Vagina (tissue), 2 donors: ENCODE measurements at places on chromosomes 4 and X.

- DNase-seq = no peak
Observed at GRCh38 chrX:110287605-110288004, 30.3 kb downstream of the AMMECR1 start.

DNA sequence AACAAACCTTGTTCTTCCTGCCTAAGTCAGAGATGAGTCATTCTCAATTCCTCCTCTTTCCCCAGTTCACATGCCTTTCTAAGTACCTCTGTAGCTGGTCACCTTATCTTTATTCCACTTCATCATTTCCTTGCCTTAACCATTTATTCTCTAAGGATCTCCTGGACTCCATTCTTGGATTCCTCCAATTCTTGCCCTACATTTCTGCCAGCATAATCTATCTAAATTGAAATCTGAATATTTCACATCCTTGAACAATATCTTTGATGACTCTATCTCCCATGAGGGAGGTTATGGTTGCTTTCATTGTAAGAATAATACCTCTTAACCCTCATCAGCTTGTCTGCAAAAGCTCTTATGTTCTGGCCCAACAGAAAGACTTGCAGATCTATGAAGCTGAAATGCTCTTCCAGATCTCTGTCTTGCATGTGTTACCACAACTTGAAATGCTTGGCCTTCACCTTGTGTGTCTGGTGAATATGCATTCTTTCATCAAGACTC is 28.6 kb upstream of the PDE5A start:
- DNase-seq = no peak

DNA sequence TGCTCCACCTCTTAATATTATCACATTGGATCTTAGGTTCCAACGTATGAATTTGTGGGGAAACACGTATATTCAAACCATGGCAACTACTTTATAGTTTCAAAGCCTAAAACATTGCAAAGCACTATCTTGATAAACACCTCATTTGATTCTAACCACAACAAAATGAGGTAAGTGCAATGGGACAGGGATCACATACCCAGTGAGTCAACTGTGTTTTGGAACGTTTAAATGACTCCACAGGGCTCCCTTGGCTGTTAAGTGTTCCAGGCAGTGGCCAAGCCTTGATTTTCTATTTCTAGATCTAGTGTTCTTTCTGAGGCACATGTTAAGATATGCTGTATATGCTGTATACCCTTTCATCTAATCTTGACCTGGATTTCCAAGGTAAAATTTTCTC is 54.5 kb upstream of the C1QTNF7 start:
- no peak for DNase-seq

- no peak for DNase-seq
Observed at GRCh38 chr4:152686452-152687013, 6.7 kb upstream of the TMEM154 start.

GRCh38 chr4:177789610-177790009 is 347.4 kb upstream of the AGA start:
- DNase-seq = no peak

GRCh38 chrX:130066975-130067615 is 43.2 kb downstream of the ELF4 start:
- no peak for DNase-seq

DNA sequence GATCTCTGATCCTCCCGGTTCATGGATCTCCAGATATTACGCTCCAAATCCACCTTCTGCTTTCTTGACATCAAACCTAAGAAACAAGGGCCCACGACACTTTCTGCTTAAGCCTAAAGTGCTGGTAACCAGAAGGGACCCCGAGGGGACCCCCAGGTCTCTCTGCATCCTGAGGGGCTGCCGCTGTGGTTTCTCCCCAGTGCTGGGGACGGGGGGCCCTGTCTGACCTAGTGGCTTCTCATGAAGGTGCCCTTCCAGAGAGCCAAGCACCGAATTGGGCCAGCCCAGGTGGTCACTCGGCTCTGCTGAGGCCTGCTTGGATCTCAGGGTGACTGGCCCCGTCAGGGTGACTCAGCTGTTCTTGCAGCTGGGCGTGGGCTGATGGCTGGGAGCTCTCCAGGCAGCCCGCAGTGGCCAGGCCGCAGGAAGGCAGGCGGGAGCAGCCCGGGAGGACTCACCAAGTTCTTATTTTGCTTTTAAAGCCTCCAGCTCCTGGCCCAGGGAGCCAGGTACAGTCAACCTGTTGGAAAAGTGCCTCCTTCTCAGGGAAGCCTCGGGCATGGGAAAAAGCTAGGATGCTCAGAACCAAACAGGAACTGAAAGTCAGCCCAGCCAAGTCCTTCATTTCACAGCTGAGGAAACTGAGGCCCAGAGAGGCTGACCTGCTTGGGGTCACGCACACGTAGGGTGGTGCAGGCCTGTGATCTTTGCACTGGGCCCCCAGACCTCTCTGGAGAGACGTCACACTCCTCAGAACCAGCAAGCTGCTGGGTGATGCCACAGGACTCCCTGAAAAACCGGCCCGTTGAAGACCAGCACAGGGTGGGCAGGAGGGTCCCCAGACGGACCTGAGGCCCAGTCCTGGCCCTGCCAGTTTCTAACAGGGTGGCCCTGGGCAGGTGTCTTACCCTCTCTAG is 16.7 kb downstream of the BLOC1S4 start:
- DNase-seq = no peak

DNA sequence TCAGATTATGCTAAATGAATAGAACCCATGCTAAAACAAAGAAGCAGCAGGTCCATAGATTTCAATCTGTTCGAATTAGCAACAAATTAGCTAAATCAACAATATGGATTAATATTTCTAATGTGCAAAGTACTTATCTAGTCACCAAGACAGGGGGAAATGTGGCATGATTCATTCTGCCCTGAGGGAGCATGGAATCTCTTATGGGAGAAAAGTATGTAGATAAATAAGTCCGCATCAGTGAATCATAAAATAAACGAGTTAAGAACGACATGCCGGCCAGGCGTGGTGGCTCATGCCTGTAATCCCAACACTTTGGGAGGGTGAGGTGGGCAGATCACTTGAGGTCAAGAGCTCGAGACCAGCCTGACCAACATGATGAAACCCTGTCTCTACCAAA is 102.1 kb downstream of the ANOS1 start:
- no peak for DNase-seq

DNA sequence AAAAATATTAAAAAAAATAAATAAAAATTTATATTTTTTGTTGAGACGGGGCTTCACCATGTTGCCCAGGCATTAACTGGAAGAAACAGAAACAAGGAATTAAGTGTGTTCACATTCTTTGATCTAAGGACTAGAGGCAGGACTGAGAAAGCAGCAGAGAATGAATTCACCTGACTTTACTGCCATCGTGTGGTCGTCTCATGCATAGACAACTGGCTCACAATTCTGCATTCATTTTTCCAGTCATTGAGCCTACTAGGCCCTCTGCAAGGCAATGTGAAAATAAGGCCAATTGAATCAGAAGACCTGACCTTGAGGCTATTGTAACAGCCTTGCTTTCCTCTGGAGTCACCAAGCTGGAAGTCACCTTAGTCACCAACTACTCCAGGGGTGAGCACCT is 37.4 kb downstream of the LHFPL1 start:
- no peak for DNase-seq

DNA sequence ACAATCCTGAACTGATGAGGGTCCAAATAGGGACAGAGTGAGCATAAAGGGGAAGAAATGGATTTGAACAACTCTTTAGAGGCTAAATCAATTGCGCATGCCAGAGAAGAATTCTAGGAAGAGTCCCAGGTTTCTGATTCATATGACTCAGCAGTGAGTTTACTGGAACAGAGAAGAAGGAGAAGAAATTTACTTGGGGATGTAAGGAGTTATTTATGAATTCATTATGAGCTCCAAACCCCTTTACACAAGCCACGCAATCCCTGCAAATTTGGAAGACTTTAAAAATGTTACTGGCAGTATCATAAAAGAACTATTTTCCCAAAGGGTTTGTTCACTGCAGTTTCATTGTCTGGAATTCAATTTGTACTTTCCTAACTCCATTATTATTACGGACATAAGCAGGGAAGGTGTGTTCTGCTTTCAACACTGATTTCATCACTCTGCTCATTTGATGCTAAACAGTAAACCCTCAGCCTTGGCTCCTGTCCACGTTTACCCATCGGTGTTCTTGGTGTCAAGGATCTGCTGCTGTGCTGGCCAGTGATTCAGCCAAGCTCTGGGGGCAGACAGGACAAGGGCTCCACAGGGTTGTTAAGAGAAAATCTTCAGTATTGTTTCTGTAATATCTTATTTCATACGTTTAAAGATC is 273.7 kb downstream of the HNRNPD start:
- no peak for DNase-seq

- no peak for DNase-seq
Observed at GRCh38 chr4:158858410-158859199, 89.8 kb downstream of the FNIP2 start.

- peak; percentile 25 for DNase-seq
Observed at GRCh38 chr4:26000274-26000950, 86.4 kb downstream of the SMIM20 start.

DNA sequence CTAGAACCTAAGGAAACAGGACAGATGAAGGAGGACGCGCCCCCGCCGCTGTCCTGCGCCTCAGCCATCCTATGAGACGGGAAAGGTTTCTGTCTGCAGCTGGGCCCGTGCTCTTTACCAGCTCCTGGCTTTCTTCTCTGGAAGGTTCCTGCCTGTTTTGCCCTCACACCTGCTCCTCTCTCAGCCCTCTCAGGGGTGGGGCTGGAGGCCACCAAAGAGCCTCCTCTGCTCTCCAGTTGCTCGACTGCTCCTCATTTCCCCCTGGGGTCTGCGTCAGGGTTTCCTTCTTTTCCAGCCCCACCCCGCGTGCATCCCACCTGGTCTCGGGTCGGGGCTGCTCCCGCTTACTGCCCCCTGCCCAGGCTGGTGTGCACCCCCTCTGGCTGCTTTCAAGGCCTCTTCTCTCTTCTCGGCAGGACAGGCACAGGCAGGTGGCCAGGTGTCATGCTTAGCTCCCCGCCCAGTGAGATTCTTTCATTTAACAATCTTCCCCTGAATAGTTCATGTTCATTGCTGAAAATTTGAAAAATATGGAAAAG is 4.6 kb downstream of the HTT-AS start:
- no peak for DNase-seq

DNA sequence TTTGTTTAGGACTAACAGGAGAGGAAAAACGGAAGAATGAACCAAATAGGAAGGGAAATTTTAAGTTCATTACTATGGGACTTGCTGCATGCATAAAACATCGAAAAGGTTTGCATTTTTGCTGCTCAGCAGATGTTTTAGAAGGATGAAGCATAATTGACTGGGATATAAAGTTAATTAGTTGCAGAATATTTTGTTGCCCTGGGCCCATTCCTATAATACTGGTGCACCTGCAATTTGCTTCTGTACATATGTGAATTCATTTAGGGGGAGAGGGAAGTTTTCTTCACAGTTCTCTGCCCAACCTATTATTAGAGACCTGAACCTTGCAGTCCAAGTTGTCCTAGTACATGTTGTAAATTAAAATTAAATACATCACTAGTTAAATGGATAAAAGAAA is 232.0 kb downstream of the UGT8 start:
- DNase-seq = no peak

DNA sequence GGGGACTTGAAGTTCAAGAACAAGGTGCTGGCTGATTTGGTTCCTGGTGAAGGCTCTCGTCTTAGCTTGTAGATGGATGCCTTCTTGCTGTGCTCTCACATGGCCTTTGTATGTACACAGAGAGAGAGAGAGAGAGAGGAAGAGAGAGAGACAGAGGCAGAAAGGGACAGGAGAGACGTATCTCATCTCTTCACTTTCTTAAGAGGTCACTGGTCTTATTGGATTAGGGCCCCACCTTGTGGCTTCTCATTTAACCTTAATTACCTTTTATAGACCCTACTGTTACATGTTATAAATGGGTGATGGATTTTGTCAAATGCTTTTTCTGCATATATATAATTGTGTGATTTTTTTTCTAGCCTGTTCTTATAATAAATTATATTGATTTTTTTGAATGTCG is 1444.2 kb downstream of the ADGRL3 start:
- no peak for DNase-seq

DNA sequence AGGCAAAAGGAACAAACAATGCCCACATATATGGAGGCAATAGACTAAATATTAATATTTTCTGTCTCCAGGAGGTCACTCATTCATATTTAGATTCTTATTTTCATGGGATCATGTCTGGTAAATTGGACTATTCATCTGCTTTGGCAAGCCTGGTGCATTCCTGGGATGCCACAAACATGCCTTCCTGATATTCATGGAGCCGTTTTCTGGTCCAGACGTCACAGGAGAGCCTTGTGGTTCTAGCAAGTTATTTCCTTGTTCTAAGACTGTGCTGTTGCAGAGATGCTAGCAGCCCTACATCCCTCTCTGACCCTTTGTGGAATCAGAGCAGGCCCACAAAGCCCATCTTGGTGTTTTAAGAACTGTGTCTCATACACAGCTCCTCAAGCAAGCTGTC is 16.1 kb upstream of the EXOSC9 start:
- DNase-seq = no peak

DNA sequence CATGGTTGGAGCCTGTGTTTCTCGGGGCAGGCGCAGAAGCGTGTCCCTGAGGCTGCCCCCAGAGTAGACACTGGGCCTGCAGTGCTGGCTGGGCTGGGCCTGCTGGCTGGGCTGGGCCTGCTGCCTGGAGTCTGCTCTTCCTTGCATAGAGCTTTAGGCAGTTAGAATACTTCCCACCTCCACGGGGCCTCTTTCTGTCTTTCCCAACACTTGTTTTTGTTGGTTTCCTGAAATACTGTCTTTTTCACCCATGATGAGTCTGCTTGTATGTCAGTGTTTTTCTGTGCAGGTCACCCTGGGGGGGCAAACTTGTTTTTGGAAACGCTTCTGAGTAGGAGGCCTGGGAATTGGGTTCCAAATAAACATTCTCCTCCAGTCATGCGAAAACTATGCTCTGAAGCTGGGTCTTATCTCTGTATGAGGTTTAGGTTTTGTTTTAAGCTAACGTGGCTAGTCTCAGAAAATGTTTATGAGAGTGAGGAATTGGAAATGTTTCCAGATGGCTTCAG is 32.2 kb downstream of the TRMT44 start:
- no peak for DNase-seq

GRCh38 chr4:71498625-71499024 is 159.8 kb downstream of the SLC4A4 start:
- DNase-seq = no peak

DNA sequence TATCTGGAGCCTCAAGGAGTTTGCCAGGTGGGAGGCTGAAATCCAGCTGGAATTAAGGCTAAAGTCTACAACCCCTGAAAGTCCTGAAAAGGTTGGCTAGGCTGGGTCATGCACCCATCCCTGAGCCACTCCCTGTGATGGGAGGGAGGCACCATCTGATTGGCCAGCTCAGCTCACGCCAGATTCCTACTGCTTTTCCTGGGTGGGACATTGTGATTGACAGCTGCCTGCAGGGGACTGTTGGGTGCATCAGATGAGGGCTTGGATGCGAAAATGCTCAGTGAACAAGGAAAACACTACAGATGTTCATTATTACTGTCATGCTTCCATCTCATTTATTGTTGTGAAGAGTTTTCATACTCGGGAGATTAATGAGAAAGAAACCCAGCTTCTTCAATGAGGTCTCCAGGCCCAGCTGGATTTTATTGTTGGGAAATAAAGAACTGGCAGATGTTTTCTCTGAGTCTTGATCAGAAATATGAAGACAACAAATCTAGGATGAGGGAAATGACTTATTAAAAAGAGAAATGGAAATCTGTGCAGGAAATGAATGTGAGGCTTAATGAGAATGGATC is 185.9 kb downstream of the STK32B start:
- no peak for DNase-seq

- no peak for DNase-seq
Observed at GRCh38 chrX:108250654-108251579, 159.3 kb downstream of the ATG4A start.
